Subcutaneous adipose tissue (tissue), 4 donors: ENCODE measurements at places on chromosomes 7 and 10. TPM values are rescaled to one million over a fixed set of nuclear protein-coding genes. Genes with fewer than 3 reads are reported as not detected.

TMEM236 gene
- 6.8 TPM for total RNA-seq

LRRD1 gene
- 0.16 TPM for total RNA-seq

HMX2 gene
- not detected for total RNA-seq

ADGRA1 gene
- total RNA-seq, result not detected

ENO4 gene
- total RNA-seq, result not detected

NAT16 gene
- total RNA-seq, result not detected

GDF10 gene
- total RNA-seq, result 3.9 TPM

ACHE gene
- not detected for total RNA-seq

PKD2L1 gene
- not detected for total RNA-seq

ANK3 gene
- total RNA-seq, result 6.4 TPM

CCDC172 gene
- total RNA-seq, result not detected

ZNF853 gene
- 2.8 TPM for total RNA-seq

GPR85 gene
- 0.88 TPM for total RNA-seq
